Posterior vena cava (tissue), 2 donors: ENCODE measurements at places on chromosomes 4 and X. TPM values are rescaled to one million over a fixed set of nuclear protein-coding genes. Genes with fewer than 3 reads are reported as not detected.

DNA sequence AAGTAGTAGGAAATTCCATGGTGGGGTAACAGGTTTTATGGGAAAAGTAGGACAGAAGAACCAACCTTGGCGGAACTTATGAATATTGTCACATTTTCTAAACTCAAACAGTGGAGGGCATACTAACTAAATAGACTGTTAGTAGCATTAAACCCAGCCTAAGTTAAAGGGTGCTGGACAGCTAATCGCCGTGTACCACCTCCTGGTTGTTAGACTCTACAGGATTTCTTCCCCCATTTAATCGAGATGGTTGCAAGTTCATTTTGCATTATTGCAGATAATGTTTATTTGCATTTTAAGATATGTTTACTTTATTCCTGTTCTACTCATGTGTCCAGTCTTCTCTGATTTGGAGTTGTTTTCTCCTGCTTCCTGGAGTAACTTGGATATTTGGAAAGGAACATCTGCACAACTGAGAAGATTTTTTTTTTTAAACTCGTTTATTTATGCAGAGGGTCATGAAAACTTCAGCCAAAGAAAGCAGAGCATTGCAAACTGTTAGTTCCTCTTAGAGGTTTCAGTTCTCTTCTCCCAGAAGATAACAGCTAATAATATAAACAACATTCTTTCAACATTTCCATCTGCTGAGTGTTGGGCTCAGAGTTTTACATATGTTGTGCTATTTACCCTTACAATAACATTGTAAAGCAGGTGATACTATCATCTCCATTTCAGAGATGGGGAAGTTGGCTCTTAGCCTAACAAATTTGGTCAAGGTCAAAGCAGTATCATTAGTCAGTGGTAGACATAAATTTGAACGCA is 51.5 kb upstream of the TBC1D9 start:
- no peak for DNase-seq

DNA sequence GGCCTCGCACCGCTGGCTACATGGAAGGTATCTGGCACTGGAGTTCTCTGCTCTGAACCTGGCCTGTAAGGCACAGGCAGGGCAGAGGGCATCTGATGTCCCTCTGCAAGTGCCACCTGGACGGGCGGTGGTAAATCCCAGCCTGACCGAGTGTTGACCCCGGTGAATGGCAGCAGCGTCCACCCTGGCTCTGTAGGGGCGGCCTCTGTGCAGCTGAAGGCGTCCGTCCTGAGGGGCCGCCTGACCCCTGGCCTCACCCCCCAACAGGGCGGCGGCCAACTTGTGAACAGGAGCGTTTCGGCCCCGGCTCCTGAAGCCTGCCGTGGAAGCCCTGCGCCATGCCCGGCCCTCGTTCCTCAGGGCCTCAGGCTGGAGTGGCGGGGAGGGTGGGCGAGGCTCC is 51.4 kb downstream of the CPZ start:
- peak; percentile 68 for DNase-seq

DNA sequence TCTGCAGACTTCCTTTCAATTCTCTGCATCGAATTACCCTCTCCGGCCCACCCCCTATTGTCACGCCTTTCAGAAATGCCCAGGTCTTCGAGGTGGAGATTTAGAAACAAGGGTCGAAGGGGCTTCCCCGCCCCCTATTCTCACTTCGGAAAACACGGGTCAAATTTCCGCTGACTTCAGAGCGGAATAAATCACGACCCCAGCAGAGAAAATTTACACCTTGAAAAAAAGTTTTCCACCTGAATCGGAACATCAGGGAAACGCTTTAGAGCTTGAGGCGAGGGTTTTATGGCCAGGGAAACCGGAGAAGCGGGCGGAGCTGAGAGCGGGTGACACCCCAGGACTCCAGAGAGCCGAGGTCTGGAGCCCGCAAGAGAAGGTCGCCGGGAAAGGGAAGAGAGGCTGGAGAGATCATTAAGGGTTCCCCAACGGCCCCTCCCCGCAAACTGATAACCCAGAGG is 1.6 kb downstream of the SHISA3 start:
- no peak for DNase-seq

GRCh38 chr4:145154573-145154972 is 25.8 kb downstream of the OTUD4 start:
- DNase-seq: no peak

DNA sequence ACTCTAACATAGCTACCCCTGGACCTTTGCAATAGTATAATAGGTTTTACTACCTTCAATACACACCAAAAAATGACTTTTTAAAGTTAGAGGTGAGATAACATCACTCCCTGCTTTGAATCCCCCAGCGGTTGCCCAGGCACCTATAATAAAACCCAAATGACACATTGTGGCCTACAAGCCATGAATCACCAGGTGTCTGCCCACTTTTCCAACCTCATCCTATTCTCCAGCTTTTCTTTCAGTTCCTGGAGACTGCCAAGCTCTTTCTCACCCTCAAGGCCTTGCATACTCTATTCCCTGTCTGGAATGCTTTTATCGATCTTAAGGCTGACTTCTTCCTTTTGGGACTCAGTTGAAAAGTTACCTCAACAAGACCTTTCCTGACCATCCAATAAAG is 16.4 kb upstream of the PRSS48 start:
- no peak for DNase-seq

GRCh38 chrX:10620121-10620699 is at the start of gene MID1:
MID1 (minus strand) TSS chrX:10620585; CDS start chrX:10567547, 53,038 bp downstream.
- DNase-seq: peak; percentile 83

DNA sequence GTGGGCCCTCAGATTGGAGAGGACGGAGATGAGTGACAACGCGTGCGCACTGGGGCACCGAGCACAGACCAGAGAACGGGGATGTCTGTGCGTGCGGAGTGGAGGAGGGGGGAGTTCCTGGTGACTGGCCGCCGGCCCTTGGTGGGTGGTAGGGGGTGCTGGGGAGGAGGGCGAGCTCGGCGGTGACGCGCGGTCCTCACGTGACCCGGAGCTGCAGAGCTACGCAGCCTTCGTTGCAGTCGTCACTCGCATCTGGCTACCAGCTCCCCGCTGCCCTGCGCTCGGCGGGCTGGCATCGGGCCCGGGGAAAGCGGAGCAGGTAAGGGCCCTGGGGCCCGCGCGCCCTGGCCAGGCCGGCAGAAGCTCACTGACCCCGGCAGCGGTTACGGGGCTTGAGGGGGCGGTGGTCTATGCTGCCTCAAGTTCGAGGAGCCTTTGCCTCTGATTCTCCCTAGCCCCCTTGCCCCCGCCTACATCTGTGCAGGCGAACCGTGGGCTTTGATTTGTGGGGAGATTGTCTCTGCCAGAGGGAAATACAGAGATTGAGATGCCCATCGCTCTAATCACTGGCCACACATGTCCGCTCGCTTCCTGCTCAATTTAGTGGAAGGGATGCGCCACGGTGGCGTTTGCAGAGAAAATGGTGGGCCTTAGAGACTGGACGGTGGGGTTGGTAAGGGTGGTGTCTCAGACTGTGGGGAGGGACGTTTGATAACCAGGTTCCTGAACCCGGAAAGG is at the start of gene ARMCX4:
Gene ARMCX4, plus strand, starts transcription at position 245 of the 738 bp plus-strand sequence. CDS start 3,134 bp downstream, outside the sequence.
- DNase-seq: peak; percentile 82

GRCh38 chr4:145541346-145541745 is 59.7 kb downstream of the SMAD1 start:
- DNase-seq: no peak

DNA sequence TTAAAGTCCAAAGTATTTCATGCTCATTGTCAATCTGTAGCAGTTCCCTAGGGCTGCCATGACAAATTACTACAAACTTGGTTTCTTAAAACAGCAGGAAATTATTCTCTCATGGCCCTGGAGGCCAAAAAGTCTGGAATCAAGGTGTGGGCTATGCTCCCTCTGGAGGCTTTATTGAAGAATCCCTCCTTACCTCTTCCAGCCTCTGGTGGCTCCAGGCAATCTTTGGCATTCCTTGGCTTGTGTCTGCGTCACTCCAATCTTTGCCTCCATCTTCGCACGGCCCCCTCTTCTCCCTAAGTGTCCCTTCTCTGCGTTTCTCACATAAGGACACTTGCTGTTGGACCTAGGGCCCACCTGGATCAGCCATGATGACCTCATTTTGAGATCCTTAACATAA is 170.4 kb downstream of the SMIM20 start:
- DNase-seq: no peak

- DNase-seq: no peak
These were observed 12.1 kb upstream of the CC2D2A start for GRCh38 chr4:15457406-15458201.

DNA sequence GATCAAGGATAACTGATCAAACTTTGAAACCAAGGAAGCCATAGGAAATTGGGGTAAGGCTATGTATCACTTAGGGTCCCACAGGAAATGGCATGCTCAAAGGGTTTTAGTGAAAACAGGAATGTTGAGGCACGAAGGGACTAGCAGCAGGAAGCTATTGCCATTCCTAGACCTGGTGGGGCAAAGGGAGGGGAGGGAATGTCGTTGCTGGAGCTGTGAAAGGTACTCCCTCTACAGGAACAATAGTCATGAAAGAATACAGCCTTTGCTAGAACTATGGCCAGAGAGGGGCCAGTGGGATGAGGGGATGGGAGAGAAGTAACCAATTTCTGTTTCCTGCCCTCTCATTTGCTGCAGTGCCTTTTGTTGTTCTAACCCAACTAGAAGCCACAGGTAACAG is 11.9 kb downstream of the REPS2 start:
- DNase-seq: no peak

GRCh38 chrX:125291124-125291523 is 28.5 kb upstream of the TEX13C start:
- no peak for DNase-seq

- no peak for DNase-seq
These were observed 710.7 kb upstream of the FAM241A start for GRCh38 chr4:111434586-111434985.

DNA sequence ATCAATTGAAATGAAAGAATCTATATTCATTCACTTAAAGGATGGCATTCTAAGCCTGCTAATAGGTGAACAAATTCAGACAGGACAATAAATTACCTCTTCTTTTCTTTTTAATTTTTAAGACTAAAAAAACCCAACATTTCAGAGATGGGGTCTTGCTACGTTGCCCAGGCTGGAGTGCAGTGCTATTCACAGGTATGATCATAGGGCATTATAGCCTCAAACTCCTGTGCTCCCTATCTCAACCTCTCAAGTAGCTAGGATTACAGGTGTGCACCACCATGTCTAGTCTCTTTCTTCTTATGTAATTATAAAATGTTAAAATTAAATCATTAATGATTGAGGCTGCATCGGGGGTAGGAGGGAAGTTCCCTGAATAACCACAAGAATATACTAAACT is 52.5 kb upstream of the PDLIM5 start:
- no peak for DNase-seq

DNA sequence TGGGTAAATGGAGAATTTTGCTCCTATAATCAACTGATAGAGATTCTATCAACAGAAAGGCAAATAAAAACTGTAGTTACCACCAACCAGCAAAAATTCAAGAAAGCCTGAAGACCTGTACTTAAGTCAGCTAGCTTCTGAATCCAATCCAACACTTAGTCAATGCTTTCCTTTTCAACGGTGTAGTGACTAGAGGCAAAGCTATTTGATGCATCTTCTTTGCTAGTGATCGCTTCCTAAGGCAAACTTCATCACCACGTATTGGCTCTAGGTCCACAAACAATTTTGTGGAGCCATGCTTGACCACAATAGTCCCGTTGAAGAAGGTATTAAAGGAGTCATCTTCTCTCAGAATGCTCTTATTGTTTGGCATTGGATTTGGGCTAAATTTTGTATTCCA is 25.0 kb upstream of the UBA6 start:
- DNase-seq: no peak

DNA sequence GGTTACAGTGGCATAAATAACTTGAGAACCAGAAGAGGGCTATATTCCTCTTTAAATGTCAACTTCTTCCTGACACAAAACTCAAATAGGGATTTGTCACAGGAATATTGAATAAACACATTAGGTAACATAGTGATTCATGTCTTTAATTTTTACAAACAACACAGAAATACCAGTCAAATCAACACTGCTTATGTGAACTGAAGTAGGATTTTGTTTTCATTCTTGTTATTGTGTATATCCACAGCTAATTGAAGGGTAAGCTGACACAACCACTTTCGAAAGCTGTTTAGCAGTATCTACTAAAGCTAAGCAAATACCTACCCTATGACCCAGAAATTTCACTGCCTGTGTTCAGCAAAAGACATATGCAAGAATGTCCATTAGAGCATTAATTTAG is 120.4 kb upstream of the EOLA2 start:
- DNase-seq: no peak

DNA sequence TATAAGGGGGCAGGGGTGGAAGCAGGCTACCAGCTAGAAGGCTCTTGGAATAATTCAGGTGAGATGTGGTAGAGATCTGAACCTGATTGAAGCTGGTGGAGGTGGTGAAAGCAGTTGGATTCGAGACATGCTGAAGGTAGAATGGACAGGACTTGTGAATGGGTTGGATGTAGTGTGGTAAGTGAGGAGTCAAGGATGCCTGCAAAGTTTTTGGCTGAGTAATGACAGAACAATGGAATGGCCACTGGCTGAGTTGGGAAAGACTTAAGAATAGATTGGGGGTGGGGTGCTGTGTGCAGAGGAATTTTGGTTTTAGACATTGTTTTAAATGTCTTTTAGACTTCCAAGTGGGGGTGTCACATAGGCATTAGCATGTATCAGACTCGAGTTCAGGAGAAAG is 33.5 kb downstream of the HPF1 start:
- no peak for DNase-seq

GRCh38 chr4:16745009-16745635 is 153.3 kb downstream of the LDB2 start:
- no peak for DNase-seq

DNA sequence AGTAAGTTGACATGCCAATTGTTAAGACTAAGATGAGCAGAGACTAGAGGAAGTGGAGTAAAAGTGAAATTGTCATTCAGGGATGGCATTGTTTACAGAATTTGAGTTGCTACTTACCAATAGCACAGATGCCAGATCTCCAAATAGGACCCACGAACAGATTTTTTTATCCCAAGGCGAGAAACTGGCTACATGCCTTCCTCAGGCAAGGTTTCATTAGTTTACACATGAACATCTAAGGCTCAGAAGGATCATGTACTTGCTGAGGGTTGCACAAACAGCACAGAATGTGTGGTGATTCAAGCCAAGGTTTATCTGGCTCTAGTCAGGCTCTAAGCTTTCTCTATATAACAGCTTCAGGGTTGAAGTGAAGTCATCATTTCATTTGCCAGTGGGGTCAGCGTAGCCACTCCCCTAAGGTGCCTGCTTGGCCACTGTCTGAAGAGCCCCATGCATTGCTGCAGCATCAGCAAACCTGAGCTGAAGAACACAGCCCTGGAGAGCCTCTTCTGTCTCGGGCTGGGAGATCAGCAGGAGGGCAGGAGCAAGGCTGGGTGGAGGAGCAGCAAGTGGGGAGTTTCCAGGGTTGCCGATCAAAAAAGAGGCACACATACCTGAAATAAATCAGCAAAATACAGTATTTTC is 193.0 kb upstream of the LCORL start:
- no peak for DNase-seq

The ESX1 gene
- not detected for total RNA-seq

The DUSP21 gene
- total RNA-seq: not detected

The PABPC1L2B gene
- not detected for total RNA-seq

The GABRB1 gene
- total RNA-seq: not detected

The GASK1B gene
- 82.2 TPM for total RNA-seq

The HSFX2 gene
- total RNA-seq: 0.48 TPM

The USP26 gene
- total RNA-seq: not detected

The NDST4 gene
- total RNA-seq: not detected

The SHROOM4 gene
- 11.5 TPM for total RNA-seq
